H1 (cell line): ENCODE measurements at places on chromosomes 2 and 18.
A peak's percentile ranks its signal among the peaks of the same experiment; 100 is the strongest.

DNA sequence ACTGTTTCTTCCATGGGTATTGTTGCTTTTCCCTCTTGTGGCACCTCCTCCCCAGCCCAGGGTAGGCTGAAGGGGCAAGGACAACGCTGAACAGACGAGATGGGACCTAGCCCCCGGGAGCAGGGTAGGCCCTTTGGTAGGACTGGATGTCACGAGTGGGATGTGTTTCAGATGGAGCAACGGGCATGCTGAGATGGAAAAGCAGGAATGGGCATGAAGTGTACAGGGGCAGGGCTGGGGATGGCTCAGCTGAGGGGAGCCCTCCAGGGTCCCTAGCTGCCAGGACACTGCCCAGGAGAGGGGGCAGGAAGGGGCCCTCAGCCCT is 33.4 kb downstream of the ARHGEF4 start:
- no peak overlapping the region for H3K27ac ChIP-seq
- no peaks in the 10 kb centered on the region for H3K27me3 ChIP-seq
- no peak overlapping the region for H3K4me3 ChIP-seq
- 0 out of 2 replicates have a peak, but pooled peaks cover 6% of the 10 kb centered on the region for H3K4me1 ChIP-seq

DNA sequence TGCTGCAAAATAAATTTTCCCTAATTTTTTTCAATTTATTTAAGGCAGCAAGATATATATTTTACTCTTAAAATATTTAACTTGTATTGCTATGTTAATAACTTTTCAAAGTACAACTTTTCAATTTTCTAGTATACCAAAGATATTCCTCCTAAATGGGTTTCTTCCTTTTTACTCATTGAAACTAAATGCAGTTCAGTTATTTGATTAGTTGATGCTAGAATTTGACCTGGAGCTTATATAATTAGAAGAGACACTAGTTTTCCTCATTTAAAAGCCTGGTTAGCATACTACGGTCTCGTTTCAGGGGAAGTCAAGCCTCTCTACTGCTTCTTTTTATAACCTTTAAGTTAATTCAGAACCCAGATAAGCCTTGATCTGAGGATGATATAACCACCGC is at the start of gene ARHGEF33:
ARHGEF33 (plus strand) TSS at position 301 of the 400 bp plus-strand sequence. CDS start 29,573 bp downstream, outside the sequence.
- no peak within 1 kb of the TSS for H3K27ac ChIP-seq
- DNase-seq: no peak
- H3K4me1 ChIP-seq: no peaks in the 10 kb centered on the region
- no peaks in the 10 kb centered on the region for H3K27me3 ChIP-seq
- no peaks in the 10 kb centered on the region for H3K36me3 ChIP-seq

DNA sequence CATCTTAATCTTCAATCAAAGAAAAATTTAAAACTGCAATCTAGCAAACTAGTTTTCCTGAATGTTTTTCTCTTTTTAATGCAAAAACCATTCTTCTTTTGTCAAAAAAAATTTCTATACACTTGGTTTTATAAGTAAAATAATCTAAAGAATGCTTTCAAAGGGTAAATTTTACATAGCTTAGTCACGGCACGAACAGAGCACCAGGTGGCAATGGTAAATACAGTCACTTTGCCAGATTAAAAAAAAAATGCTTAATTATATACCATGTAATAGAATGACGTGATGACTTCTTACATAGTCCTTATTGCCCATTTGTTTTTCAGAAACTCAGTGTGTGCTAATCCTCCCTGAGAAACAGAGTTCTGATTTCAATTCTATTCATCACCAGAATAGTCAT is 10.4 kb downstream of the FEZ2 start:
- no peak for DNase-seq
- no peaks in the 10 kb centered on the region for H3K27me3 ChIP-seq
- H3K36me3 ChIP-seq: no peaks in the 10 kb centered on the region; the same call in 1 of the 2 replicates
- H3K4me1 ChIP-seq: no peaks in the 10 kb centered on the region
- H3K27ac ChIP-seq: no peak overlapping the region

DNA sequence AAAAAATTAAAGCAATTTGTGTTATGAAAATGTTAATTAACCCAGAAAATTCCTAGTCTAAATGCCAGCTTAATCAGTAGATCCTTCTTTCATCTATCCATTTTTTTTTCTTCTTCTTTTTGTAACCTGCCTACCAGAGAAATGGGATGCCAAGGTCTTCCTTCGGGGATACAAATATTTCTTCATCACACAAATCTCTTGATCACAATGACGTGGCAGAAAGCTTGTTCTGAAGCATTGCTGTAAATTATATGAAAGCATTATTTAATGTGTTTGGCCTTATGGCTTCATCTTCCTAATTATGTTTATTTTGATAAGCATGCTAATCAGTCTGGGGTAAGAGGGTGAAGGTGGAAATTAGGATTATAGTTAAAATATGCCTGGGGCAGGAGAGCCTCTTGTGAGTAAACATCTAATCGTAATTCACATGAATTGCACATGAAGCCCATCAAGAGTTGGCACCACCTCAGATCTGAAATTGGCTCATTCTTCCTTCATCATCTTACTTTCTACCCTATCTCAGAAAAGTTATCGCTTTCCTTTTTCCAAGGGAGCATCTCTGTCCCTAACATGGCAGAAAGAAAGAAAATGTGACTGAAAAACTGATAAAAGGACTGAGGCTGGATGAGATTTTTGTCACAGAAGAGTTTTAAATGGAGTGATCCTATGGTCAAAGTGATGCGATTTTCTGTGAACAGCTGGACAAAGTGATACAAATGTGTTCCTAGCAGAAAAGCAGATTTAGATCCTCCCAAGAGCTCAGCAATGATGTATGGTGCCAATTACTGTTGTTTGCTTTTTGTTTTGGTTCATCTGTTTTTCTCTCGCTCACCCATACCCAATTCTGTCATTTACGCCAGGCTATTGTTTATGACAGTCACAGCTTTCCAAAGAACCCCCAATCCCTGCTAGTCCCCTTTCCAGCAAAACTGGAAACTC is 76.9 kb upstream of the PMAIP1 start:
- H3K4me1 ChIP-seq: no peaks in the 10 kb centered on the region
- H3K4me3 ChIP-seq: no peak overlapping the region
- H3K36me3 ChIP-seq: no peaks in the 10 kb centered on the region
- DNase-seq: no peak

DNA sequence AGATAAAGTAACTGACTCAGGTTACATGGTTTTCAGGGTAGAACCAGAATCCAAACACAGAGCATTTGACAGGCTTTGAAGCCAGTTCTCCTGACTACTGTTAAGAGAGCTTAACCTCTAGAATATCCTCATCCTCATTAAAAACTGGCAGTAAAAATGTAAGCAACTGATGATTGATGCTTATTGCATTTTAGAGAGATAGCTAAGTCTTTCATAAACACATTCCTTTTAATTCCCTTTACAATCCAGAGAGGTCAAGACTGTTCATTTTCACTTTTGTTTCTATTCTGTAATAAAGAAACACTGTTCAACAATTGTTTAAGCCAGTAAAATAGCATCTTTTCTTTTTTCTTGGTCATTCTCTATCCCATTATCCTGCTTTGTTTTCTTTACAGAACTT is 53.9 kb upstream of the RAB27B start:
- no peaks in the 10 kb centered on the region for H3K27me3 ChIP-seq
- no peak overlapping the region for H3K27ac ChIP-seq
- H3K36me3 ChIP-seq: no peaks in the 10 kb centered on the region
- H3K4me3 ChIP-seq: no peak overlapping the region
- no peak for DNase-seq

DNA sequence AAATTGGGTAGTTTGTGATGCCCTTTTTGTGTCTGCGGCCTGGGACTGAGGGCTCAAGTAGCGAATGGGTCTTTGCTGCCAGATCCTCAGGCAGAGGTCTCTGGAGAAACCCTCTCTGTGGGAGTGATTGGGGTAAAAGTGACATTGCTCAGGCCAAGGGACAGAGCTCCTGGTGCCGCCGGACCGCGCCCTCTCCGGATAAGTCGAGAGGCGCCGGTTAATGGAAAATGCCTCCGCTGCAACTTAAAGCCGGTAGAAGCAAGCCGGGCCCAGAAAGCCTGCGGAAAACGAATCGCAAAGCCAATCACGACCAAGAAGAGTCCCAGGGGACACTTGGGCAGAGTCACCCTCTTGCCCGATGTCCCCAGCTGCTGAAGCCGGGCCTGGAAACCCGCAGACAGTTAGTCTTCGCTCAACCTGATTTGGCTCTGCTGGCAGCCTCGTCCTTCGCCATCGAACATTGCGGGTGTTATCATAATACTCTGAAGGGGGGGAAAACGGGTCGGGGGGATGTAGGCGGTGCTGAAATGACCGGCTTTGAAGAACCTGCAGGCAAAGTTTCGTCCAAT is 352 bp upstream of the HOXD12 start:
- H3K4me3 ChIP-seq: no peak overlapping the region
- peak; percentile 48 for DNase-seq
- no peak overlapping the region for H3K27ac ChIP-seq
- no peaks in the 10 kb centered on the region; the same call in 1 of the 2 replicates for H3K36me3 ChIP-seq
- peaks cover 99% of the 10 kb centered on the region for H3K27me3 ChIP-seq

DNA sequence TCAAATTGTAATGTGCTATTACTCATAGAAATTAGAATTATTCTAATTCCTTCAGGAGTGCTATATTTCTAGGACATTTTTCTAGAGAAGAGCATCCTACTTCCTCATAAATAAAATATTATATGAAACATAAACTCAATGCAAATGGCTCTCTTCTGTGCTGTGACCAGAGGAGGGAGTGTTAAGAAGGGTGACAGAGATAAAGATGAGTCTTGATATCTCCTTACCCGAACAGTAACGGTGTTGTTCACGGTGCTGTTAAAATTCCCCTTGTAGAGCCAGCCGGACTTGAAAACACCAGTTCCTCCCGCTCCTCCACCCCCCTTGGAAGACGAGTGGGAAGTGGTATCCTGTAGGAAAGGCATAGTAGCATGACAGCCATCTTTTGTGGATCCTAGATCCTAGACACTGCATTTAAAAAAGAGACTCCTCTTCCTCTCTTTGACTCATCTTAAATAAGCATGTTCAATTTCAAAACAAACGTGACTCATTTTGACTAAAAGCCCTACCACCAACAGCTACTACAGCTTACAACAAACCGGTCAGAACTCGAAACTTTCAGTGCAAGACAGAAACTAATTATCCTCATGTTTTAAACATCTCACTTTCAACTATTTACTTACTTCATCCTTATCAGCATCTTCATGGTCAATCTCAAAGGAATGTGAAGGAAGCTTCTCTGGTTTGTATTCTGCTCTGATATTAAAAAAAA is 156.3 kb downstream of the DOCK10 start:
- H3K36me3 ChIP-seq: no peaks in the 10 kb centered on the region
- no peak overlapping the region for H3K4me3 ChIP-seq
- H3K27ac ChIP-seq: no peak overlapping the region
- no peaks in the 10 kb centered on the region for H3K27me3 ChIP-seq
- H3K4me1 ChIP-seq: no peaks in the 10 kb centered on the region

DNA sequence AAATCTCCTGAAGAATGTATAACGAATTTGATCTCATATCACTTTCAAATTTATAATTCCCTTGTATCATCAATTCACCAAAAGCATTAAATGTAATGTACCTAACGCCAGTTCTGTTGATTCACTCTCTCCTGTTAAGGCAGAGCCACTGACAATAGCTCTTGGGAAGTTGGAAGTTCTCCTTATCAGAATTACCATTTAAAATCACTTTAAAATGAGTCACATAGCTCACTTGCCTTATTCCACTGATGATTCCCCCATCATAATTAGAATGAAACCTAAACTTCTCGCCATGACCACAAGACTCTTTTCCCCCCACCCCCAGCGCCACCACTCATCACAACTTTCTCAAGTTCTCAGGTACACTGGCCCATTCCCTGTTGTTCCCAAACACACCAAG is 117.1 kb downstream of the PID1 start:
- H3K36me3 ChIP-seq: no peaks in the 10 kb centered on the region
- DNase-seq: no peak
- no peaks in the 10 kb centered on the region for H3K4me1 ChIP-seq
- H3K27me3 ChIP-seq: no peaks in the 10 kb centered on the region

- H3K36me3 ChIP-seq: no peaks in the 10 kb centered on the region
- no peaks in the 10 kb centered on the region for H3K27me3 ChIP-seq
- DNase-seq: no peak
- no peaks in the 10 kb centered on the region for H3K4me1 ChIP-seq
- H3K27ac ChIP-seq: no peak overlapping the region
- H3K4me3 ChIP-seq: no peak overlapping the region
Measured at GRCh38 chr2:48651158-48651790, 33.6 kb downstream of the GTF2A1L start.

DNA sequence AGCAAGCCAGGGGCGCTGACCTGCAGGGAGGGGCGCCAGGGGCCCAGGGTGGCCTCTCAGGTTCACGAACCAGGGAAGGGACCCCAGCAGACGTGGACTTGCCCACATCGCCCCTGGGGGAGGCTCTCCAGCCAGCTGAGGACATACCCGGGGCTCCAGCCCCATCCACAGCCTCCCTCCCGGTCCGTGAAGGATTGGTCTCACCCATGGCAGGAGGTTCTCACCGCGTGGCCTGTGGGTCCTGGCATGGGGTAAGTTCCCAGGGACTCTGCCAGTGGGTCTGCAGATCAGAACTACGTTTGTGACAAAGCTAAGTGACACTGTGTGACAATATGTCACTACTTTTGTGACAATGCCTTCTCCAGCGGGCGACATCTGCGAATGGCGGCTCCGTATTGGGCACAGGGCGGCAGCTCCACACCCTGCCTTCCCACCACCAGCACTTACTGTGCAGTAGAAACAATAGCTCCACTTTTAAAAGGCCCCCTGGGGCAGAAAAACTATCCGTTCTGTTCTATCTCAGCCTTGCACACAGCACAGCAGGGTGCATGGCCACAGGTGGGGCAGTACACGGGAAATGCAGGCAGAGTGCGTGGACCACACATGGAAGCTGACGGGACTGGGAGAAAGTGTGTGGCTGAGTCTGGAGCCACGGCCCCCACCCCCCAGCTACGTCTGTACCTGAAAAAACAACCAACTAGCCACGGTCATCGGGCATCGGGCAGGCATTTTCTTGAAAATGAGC is 65.2 kb upstream of the CTDP1 start:
- H3K4me1 ChIP-seq: no peaks in the 10 kb centered on the region
- H3K27me3 ChIP-seq: no peaks in the 10 kb centered on the region
- H3K27ac ChIP-seq: no peak overlapping the region
- no peak overlapping the region for H3K4me3 ChIP-seq

- H3K36me3 ChIP-seq: no peaks in the 10 kb centered on the region
- no peaks in the 10 kb centered on the region for H3K27me3 ChIP-seq
- H3K4me1 ChIP-seq: peaks cover under 1% of the 10 kb centered on the region; the same call in 1 of the 2 replicates
- no peak overlapping the region for H3K27ac ChIP-seq
- no peak for DNase-seq
- no peak overlapping the region for H3K4me3 ChIP-seq
Measured at GRCh38 chr2:47251404-47251675, 96.2 kb upstream of the STPG4 start.

GRCh38 chr18:45363196-45363595 is 252.1 kb upstream of the SLC14A2 start:
- H3K4me3 ChIP-seq: no peak overlapping the region
- H3K36me3 ChIP-seq: no peaks in the 10 kb centered on the region
- DNase-seq: no peak
- no peak overlapping the region for H3K27ac ChIP-seq

- peaks cover 6% of the 10 kb centered on the region for H3K4me1 ChIP-seq
- H3K4me3 ChIP-seq: peak overlapping the region; percentile 11; the same call in 1 of the 2 replicates
- H3K36me3 ChIP-seq: no peaks in the 10 kb centered on the region
- no peak overlapping the region for H3K27ac ChIP-seq
- H3K27me3 ChIP-seq: peaks cover 76% of the 10 kb centered on the region
- DNase-seq: peak; percentile 70
Measured at GRCh38 chr18:79394534-79395307, 1.0 kb upstream of the NFATC1 start.
